ENCODE measurements at places on chromosomes 12 and 14.

DNA sequence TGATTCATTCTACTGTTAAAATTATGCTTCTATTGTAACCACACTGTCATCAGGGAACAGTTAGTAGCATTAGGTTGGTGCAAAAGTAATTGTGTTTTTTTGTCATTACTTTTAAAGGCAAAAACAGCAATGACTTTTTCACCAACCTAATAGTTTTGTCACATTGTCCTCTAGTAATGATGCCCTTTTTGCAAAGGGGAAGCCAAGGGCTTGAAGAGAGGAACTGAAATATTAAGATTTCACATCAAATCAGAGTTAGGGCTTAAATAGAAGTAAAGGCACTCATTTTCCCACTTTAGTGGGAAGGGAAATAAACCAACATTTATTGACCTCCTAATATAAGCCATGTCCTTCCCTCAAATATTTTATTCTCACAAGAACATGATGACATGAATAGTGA lies 273.7 kb downstream of the NRXN3 start:
- no peak for DNase-seq

DNA sequence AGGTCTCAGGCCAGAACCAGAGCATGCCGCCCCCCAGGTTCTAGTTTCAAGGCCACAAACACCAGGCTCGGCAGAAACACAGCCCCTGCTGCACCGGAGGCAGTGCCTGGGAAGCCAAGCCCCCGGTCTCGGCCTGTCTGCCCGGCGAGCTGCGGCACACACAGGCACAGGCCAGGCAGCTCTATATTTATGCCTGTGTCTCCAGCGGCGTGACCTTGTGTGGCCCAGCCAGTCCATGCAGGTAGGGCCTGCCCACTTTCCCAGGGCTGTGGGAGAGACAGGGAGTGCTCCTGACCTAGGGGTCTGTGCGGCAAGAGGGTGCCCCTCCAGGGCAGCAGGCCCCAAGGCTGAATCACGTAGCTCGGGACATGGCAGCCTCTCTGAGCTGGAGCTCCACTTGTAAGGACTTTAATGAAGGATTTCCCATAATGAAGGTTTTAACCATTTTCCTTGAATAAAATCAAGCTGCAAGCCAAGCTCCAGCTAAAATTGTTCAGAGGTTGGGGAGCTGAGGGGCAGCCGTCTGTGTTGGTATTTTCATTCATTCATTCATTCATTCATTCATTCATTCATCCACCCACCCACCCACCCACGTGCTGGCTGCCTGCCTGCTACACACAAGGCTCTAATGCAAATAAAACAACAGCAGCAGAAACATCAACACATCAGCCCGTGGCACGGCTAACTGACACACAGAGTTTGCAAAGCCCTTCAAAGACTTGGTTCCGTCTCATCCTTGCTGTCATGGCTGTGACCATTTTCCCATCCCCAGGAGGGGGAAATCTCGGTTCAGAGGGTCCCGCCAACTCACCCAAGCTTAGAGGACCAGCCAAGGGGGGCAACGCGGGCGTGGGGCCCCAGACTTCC lies 92.0 kb downstream of the RFLNA start:
- DNase-seq: no peak

- DNase-seq: peak; percentile 12
These were observed 334.4 kb upstream of the ATP2B1 start for GRCh38 chr12:90042920-90043641.

- DNase-seq: no peak
These were observed 231.3 kb downstream of the MON2 start for GRCh38 chr12:62697893-62698292.

GRCh38 chr12:68784015-68784414 lies 24.0 kb upstream of the MDM2 start:
- DNase-seq: peak; percentile 95

DNA sequence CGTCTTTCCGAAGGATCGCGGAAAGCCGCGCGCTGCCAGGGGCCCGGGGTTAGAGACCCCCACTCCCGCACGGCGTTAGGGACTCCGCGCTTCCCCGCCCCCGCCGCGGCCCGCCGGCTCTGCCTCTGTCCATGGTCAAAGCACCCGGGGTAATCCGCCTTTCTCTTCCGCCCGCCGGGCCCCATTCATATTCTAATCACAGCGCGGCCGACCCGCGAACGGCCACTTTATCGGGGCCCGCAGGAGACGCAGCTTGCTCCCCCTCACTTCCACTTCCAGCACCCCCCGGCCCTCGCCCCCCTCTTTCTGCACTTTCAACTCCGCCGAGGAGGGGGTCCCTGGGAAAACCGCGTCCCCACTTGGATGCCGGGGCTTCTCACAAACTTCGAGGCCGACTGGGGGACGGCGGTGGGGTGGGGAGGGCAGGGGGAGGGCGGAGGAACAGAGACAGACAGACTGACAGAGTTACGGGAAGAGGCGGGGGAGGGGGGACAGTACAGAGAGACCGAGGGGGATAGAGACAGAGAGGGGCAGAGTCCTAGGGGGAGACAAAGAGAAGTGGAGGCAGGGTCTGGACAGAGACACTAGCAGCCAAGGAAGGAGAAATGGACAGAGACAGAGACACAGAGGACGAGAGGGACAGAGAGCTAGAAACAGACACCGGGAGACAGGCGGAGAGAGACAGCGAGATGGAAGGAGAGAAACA lies 1.1 kb upstream of the RFX4 start:
- DNase-seq: no peak

- no peak for DNase-seq
These were observed 16.2 kb upstream of the CATSPERB start for GRCh38 chr14:91748049-91748448.

GRCh38 chr12:130506844-130507243 lies 169.2 kb downstream of the PIWIL1 start:
- peak; percentile 16 for DNase-seq

GRCh38 chr12:22459838-22460490 lies 84.4 kb downstream of the C2CD5 start:
- DNase-seq: peak; percentile 76

DNA sequence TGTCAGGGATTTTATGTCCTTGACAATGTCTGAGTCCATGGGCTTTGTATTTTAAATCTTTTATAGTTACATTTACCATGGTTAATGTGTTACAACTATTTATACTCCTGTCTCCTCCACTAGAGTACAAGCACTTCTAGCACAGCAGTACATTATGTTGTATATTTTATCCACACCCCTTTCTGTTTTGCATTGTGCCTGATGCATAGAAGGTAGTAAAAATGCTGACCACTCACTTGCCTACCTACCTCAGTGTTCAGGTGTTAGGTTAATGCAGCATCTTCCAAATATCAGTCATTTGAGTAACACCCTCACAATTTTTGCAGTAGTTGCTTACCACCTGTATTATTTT lies 31.1 kb upstream of the SLC38A2 start:
- DNase-seq: no peak

- DNase-seq: no peak
These were observed 314.8 kb upstream of the TBX3 start for GRCh38 chr12:114998750-114999128.

GRCh38 chr12:56682323-56682722 lies 5.8 kb downstream of the PTGES3 start:
- no peak for DNase-seq

GRCh38 chr14:96795109-96795828 lies 1.9 kb upstream of the VRK1 start:
- DNase-seq: peak; percentile 30

DNA sequence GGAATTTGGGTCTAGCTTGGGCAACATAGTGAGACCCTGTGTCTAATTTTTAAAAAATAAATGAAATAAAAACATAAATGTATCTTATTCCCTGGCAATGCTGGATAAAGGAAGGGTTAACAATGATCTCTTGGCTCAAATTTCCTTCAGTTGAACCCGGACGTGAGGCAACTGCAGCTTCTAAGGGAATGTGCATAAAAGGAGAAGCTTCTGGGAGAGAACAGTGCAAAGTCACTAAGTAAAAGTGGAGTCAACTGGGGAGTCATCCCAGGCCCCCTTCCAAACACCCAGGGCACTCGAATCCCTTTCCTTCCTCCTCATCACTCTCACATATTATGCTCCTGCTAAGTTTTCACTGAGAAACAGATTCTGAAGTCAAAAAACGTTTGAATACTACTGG lies 147.3 kb downstream of the PPM1H start:
- no peak for DNase-seq

DNA sequence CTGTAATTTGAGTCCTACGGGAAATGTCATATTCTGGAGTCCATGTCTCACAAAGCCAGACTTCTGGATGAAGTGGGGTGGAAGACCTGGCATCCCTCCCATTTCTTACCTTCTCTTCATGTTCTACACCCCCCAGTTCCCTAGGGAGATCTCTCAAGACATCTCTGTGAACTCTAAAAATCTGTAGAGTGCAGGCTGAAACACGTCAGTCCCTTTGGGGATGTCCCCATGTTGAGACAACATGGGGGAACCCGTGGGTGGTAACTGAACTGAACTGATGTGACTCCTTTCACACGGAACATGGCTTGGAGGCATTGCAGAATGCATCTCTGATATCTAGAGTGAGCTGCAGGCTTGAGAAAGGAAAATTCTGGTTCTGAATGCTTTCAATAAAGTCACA lies 15.2 kb downstream of the SERPINA12 start:
- no peak for DNase-seq

GRCh38 chr14:103279142-103280025 lies 54.7 kb upstream of the EIF5 start:
- no peak for DNase-seq

DNA sequence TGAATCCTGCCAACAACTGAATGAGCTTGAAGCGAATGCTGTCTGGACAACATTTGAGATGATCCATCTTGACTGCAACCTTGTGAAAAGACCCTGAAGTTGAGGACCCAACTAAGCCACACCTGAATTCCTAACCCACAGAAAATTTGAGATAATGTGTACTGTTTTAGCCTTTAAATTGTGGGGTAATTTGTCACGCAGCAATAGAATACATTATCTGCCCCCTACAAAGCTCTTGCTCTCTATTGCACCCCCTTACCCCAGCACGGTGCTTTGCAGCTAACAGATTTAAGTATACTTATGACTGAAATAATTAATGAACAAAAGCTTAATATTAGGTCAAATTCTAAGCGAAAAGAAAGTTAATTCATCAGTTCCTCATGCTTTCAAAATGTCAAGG lies 1.6 kb downstream of the POLE2 start:
- no peak for DNase-seq

DNA sequence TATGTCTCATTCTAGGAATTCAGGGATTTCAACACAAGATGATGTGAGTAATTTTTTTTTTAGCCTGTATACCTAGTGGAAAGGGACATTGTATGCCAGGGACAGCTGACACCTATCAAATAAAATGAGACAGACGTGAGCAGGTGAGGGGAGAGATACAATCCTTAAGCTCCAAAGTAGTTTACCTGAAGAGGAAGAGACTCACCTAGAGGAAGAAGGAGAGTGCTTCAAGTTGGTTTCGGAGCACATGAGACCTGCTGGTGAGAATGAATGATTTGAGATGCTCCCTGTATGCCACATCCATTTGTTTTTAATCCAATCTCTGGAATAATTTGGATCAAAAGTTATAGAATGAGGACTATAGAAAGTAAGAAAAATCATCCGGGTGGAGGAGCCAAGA lies 915.4 kb upstream of the FBXO33 start:
- no peak for DNase-seq

- DNase-seq: no peak
These were observed at the start of gene FGF6 for GRCh38 chr12:4445156-4446101. Gene FGF6, minus strand, starts transcription at chr12:4445815. Its CDS starts 245 bp downstream, at chr12:4445570.

GRCh38 chr12:57012600-57013465 lies 3.5 kb downstream of the TAC3 start:
- no peak for DNase-seq

DNA sequence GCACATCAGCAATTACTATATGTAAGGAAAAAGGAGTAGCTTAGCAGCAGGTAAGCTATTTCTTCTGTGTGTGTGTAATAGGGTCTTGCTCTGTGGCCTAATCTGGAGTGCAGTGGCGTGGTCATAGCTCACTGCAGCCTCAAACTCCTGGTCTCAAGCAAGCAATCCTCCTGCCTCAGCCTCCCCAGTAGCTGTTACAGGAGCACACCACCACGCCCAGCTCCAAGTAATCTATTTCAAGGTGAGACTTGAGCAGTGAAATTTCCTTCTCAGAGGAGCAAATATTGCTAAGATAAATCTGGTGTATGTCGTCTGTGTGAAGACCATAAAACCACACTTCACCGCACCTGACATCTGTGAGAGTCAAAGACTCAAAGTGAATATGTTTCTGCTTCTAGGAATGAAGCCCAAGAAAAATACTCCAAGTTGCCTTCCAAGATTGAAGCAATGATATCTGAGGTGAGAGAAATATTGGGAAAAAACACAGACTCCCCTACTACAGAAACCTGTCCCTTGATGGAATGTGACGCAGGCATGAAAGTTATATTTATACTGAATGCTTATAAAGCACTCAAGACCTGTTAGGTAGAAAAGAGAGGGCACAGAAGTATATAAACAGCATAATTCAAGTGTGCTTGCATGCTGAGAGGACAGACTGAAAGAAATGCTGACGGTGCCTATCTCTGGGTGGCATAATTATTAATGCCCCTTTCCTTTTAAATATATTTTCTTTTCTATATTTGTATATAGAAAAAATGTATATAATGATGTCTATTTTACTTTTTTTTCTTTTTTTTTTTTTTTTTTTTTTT lies 2.5 kb upstream of the SELPLG start:
- no peak for DNase-seq

GRCh38 chr14:60653701-60654161 lies 4.5 kb upstream of the SIX1 start:
- DNase-seq: no peak

DNA sequence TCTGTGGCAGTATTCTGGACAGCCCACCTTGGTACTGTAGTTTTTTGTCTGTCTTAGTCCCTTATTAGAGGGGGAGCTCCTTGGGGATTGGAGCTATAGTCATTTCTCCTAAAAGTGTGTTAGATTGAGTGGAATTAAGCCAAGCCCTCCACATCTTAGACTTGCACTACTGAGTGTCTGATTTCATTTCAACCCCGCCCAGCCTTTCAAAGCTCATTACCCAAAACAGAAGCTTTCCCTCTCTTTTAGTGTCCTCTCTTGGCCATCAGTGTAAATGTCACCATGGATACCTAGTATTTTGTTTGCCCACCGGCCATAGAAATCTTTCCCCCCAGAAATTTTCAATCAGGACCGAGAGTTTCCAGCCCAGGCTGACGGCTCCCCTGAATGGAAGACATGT lies 74.5 kb downstream of the LRRC74A start:
- no peak for DNase-seq

DNA sequence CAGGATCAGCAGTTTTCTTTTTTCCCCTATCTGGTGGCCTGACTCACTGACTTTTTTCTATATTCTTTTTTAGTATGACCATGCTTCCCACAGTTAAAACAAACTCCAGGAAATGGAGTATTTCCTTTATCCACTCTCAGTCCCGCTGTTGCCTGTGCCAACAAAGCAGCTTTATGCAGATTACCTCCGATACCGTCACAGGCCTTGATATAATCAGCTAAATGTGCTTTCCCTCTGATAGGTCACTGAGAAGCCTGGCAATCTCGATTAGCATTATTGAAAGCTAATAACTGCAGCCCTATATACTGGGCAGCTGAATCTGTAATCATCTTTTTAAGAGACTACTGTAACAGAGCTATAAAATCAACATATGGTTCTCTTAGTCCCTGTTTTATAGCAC lies 243.6 kb downstream of the KIF21A start:
- no peak for DNase-seq

- peak; percentile 24 for DNase-seq
These were observed 153.8 kb upstream of the DDHD1 start for GRCh38 chr14:53306911-53307310.
